Globus pallidus (tissue), 1 donor: ENCODE measurements at places on chromosomes 4 and X.

GRCh38 chr4:101420661-101421060, 73.3 kb upstream of the PPP3CA start:
- DNase-seq: no peak

DNA sequence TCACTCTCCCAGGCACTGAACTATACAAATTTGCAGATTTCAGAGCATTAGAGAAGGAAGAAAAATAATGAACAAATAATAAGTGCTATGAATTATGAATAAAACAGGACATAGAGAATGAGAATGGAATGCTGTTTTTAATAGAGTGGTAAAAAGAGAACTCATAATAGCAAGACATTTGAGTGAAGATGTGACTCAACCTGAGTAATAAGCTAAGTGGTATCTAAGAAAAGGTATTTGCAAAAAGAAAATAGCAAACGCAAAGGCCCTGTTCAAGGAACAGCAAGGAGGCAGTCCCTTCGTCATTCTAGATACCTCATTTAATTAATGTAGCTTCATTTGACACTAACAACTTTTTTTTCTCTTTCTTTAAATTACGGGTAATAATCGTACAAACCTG, 1910.0 kb upstream of the TENM3 start:
- no peak for DNase-seq

DNA sequence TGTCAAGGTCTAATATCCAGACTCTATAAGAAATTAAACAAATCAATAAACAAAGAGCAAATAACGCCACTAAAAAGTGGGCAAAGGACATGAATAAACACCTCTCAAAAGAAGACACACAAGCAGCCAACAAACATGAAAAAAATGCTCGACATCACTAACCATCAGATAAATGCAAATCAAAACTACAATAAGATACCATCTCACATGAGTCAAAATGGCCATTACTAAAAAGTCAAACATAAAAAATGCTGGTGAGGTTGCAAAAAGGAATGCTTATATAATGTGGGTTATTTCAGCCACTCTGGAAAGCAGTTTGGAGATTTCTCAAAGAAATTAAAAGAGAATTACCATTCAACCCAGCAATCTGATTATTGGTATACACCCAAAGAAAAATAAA, 481.1 kb downstream of the STPG2 start:
- DNase-seq: no peak

DNA sequence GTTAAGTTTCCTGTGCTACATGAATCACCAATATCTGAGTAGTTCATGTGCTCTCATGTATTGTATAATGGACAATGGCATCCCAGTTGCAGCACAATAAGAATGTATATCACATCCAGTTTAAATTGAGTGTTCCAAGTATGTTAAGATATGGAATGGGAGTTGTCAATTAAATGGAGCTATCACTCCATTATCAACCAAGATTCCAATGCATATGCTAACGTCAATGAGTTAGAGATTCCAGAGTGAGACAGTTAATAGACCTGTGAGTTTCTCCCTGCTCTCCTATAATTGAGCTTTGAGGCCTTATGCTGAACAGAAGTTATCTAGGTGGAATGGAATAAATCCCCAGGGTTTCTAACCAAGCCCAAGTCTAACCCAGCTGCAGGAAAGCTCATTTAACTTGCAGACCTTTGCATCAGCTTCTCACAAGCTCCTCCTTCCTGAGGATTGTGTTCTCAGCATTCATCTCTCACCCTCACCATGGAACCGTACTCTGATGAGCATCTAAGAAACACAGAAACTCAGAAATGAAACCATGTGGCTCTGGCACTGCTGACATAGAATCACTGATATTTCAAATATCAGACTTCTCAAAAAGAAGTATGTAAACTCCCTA, 84.8 kb downstream of the TIGD2 start:
- no peak for DNase-seq

DNA sequence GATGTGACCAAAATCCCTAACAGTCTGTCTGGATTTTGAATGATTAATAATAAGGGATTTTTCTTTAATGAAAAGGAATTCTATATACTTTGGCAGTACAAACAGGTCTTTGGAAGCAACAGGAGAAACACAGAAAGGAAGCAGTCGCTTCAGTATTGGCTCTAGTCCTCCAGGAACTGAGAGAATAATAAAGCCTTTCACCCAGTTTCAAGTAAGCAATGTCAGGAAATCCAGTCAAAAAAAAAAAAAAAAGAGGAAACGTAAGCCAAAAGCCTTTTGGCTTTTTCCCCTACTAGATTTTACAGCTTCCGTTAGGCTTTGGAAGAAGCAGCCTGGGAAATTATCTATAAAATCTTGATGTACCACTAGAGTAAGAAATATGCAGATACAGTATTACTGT, 61.7 kb upstream of the HDAC8 start:
- peak; percentile 52 for DNase-seq

DNA sequence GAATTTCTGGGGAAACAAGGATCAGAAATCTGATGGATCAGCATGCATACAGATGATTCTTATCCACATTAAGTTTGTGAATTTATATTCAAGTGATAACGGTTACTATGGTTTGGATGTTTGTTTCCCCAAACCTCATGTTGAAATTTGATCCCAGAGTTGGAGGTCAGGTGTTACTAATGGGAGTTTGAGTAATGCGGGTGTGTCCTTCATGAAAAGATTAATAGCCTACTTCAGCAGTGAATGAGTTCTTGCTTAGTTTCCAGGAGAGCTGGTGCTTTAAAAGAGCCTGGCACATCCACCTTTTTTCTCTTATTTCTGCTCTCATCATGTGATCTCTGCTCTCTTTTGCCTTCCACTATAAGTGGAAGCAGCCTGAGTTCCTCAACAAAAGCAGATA, 712.4 kb downstream of the IL1RAPL1 start:
- no peak for DNase-seq

DNA sequence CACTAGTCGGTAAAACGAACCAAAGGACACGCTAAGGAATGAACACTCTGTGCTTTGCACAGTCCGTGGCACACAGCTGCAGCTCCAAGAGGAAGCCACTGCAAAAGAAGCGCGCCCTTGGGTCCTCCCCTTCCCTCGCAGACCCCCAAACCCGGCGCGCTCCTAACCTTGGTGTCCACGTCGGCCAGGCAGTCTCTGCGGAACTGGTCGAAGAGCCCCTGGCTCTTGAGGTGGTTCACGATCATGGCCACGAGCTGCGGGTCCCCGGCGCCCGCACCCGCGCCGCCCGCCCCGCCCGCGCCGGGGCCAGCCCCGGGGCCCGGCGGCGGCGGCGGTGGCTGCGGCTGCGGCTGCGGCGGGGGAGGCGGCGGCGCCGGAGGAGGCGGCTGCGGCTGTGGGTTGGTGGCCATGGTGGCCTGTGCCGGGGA, 333 bp downstream of the BOD1L1 start:
- DNase-seq: no peak

GRCh38 chr4:71288875-71289274, 49.9 kb upstream of the SLC4A4 start:
- DNase-seq: no peak

GRCh38 chrX:76657499-76657898, 230.0 kb downstream of the MAGEE1 start:
- no peak for DNase-seq

GRCh38 chrX:12885508-12885907, 18.6 kb downstream of the TLR7 start:
- DNase-seq: no peak

DNA sequence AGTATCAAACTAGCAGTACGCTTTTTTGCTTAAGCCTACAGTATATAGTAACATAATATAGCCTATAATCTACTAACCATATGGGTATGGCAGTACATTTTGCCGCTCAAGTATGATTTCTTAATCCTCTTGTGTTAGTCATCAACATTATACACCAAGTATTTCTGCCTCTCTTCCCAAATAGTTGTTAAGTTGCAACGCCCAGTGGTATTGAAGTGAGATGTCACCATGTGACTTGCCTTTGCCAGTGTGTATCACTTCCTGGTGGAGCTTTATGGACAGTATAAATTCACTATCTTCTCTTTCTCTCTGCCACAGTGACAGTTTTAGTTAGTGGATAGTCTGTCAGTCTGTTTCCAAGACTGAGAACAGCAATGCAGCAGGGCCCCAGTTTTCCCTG, 535.5 kb downstream of the PDHA2 start:
- no peak for DNase-seq

- no peak for DNase-seq
These were observed 204.8 kb upstream of the RASGEF1B start for GRCh38 chr4:81676537-81676936.

DNA sequence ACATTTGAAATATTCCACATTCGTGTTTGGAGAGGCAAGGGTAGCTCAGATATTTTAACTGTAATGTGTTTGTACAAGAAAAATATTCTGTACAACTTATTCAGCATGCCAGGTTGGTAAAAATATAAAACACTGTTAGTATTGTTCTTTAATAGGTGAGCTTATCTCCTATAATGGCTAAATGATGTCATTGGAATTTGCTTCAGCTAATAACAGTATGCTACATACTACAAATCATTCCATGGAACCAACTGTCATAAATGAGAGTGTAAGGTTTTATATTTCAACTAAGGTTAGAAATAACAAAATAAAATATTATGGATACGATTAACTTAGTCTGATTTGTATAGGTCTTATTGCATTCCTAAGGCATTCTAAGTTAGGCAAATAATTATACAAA, 206.6 kb downstream of the ADGRL3 start:
- DNase-seq: no peak

- peak; percentile 47 for DNase-seq
These were observed 34.5 kb upstream of the CYBB start for GRCh38 chrX:37745354-37745753.

DNA sequence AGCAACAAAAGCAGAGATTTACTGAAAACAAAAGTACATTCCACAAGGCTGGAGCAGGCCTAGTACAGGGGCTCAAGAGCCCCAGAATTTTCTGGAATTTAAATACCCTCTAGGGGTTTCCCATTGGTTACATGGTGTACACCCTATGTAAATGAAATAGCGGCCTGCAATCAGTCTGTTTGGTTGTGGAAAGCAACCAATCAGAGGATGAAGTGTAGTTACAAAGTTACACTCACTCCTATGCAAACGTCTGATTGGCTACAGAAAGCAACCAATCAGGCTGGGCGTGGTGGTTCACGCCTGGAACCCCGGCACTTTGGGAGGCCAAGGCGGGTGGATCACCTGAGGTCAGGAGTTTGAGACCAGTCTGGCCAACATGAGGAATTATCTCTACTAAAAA, 13.8 kb upstream of the TXLNG start:
- DNase-seq: no peak

- DNase-seq: no peak
These were observed 56.4 kb upstream of the DRP2 start for GRCh38 chrX:101163166-101163565.

- no peak for DNase-seq
These were observed 48.4 kb downstream of the IL15 start for GRCh38 chr4:141684785-141685184.

- no peak for DNase-seq
These were observed 184.3 kb downstream of the PPP3CA start for GRCh38 chr4:101162990-101163380.

- DNase-seq: no peak
These were observed 86.4 kb downstream of the PPA2 start for GRCh38 chr4:105387466-105387865.

DNA sequence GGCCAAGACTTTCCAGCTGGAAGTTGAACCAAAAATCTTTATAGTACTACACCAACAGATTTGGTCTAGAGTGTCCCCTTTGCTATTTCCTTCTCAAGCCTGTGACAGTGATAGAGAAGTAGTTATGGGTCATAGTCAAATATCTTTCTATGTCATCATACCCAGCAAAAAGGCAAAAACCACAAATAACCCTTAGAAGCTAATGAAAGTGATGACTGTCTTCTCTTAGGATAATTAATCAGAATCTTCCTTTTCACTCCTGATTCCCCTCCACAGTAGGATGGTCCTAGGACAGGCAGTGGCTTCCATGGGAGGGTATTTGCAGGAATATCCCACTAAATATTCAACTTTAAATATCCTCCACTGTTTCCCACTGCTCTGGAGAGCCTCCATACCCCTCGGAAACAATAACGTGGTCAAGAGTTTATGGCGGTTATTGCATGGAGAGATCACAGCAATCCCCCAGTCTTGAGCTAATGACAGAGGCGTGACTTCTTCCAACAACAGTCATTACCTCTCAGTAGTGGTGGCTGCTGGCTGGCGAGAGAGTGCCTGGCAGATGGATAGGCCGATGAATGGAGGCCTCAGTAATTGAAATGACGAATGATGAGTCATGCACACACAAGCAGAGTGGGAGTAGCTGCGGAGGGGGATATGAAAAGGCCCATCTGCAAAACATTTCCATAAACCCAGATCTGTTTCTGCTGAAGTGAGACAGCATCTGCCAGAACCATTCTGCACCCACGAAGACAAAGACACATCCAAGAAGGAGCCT, 154.9 kb downstream of the STK32B start:
- DNase-seq: peak; percentile 89

DNA sequence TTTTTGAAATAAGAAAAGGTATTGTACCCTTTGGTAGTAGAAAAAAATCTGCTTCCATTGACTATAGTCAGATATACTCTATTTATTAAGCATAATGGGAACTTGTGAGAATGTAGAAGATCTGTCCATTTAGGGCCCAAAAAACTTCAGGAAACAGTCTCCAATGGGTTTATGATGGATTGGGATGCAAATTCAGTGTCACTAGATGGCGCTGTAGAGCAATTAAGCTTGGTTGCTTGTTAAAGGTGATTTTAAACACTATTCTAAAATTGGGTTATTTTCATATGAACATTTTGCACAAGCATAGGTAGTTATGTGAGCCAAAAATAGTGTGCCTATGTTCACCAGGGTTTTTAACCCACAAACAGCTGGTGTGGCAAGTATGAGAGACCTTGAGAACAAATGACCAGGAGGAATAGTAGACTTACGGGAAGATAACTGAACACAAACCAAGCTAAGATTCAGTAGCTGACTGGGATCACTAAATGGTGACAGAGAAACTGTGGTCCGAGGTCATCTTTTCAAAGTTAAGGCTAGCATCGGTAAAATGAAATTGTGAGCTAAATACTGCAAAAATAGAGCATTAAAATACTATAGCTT, 80.3 kb upstream of the LSM6 start:
- DNase-seq: peak; percentile 20

DNA sequence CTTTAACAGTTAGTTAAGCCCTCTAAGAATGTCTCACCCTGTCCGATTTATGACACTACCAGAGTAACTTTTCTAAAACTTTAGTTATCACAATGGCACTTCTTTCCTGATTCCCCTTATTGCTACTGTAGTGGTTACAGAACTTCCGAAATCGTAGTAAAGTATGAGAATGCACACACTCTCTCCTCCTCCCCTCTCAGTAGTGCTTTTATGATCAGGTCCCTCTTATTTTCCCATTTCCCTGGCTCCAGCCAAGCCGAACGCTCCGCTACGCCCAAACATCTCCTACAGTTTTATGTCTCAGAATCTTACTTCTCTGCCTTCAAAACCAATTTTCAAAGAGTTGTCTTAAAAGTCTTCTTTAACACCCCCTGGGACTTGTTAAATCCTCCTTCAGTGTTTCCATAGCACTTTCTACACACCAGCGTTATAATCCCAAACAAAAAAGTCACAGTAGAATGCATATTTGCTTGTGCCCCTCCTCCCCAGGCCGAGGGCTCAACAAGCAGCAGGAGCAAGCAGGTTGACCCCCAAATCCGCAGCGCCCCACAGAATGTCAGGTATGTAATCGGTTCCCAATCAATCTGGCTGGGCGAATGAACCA, 671 bp downstream of the HPF1 start:
- DNase-seq: no peak
